ENCODE measurements at places on chromosomes 3 and 15.

DNA sequence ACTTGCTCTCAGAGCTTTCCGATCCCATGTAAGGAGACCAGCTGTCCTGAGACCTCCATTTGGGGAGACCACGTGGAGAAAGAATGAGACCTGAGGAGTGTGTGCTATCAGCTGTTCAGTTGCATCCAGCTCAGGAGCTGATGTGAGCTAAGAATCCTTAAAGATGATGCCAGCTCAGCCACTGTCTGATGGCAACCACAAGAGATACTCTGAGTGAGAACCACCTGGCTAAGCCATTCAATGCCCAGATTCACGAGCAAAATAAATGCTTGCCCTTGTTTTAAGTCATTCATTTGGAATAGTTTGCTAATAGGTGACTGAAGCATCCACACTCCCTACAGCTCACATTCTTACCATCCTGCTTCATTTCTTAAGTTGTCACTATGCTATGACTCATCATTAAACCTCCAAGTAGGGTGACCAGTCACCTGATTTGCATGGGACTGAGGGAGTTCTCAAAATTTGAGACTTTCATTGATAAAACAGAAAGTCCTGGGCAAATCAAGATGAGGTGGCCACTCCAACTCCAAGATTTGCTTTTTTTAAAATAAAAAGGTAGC lies 56.4 kb downstream of the SPTSSB start:
- DNase-seq = no peak

- DNase-seq = no peak
Observed at GRCh38 chr3:30702828-30703397, 96.5 kb downstream of the TGFBR2 start.

DNA sequence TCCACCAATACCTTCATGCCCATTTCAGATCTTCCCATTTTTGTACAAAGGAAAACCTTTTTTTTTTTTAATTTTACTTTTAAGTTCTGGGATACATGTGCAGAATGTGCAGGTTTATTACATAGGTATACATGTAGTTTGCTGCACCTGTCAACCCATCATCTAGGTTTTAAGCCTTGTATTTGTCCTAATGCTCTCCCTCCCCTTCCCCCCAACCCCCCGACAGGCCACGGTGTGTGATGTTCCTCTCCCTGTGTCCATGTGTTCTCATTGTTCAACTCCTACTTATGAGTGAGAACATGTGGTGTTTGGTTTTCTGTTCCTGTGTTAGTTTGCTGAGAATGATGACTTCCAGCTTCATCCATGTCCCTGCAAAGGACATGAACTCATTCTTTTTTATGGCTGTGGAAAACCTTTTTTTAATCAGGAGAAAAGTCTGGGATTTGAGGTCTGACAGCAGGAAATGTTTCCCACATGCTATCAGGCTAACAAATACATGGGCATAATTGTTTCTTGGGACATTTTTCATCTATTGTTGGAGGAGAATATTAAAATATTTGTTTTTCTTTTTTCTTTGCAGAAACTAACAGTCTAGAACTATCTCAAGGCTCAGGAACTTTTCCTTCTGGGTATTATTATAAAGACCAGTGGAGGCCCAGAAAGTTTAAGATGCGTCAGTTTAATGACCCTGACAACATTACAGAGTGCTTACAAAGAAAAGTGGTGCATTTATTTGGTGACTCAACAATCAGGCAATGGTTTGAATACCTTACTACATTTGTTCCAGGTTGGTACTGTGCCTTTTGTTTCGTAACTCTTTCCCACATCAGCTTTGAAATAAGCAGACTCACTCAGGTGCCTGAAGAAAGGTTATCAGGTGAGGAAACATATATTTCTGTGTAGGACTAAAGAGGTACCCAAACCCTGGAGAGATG lies 32.8 kb upstream of the NFKBIZ start:
- no peak for DNase-seq

DNA sequence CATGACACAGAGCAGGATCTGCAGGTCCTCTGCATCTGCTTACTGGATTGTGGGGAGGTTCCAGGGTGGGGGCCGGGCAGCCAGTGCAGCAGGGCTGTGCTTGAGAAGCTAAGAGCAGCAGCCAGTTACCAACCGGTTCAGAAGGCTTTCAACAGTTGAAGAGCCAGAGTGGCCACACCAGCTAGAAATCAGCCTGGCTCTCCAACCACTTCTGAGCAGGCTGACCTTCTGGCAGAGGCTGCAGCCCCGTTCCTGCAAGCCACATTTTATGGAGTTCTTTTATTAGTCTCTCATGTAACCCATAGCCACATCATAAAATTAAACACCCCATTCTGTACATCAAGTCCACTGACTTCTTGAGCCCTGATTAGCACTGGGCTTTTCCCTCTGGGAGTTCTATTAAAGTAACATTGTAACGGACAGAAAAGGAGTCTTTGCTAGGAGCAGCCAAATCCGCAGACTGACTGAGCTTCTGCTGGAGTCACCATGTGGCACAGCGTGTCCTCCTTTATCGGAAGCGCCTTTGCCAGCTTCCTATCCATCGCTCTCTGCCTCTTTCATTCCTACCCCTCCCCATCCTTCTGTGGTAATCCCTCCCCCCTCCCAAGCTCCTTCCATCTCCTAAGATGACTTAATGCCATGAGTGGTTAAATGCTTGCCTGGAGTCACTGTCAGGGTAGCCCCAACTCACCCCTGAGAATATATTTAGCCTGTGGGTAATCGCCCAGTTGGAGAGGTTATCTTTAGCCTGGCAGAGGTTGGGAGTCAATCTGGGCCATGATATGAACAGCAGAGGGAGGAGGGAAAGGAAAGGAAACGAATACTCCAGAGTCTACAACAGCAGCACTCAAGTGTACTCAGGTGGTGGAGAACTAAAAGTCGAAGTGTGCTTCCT lies 138.5 kb upstream of the HES1 start:
- no peak for DNase-seq

DNA sequence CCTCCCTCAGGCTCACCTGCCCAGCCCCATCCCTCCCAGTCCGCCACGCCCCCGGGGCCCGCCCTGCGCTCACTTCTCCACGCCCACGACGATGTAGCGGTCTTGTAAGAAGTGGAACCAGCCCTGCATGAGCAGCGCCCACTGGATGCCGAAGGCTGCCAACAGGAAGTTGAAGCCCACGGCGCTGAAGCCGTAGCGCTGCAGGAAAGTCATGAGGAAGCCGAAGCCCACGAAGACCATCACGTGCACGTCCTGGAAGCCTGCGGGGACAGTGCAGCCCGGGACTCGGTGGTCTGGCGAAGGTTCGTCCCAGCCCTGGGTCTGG lies 9.7 kb downstream of the RHCG start:
- DNase-seq = no peak

DNA sequence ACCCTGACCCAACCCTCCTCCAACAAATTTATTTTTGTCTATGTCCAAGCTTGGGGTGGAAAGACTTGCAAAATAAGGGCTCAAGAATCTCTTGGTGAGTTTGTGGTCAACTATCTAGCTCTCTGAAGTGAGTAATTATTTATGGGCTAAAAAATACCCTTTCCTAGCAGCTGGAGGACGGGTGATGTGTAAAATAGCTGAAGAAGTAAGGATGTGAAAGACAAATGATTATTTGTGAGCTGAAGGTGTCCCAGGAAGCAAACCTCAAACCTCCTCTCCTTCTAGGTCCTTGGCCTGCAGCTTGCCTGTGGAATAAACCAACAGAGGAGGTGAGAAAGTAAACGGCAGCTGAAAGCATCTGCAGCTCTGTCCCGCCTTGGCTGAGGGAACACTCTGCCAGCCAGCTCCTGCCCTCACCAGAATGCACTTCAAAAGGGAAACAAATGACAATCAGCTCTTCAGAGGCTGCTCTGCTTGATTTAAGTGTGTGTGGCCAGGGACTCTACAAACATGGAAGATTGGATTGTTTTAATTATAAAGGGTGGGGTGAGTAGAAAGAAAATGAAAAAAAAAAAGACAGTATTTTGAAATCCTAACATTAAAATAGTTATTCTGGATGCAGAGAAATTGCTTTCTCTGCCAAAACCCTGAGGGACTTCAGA lies 60.3 kb downstream of the TM4SF4 start:
- DNase-seq = no peak

- no peak for DNase-seq
Observed at GRCh38 chr15:92709110-92709790, 53.7 kb upstream of the FAM174B start.

GRCh38 chr15:58616171-58616570 lies 133.3 kb downstream of the ADAM10 start:
- no peak for DNase-seq

GRCh38 chr15:31338879-31339557 lies 12.4 kb downstream of the KLF13 start:
- no peak for DNase-seq

DNA sequence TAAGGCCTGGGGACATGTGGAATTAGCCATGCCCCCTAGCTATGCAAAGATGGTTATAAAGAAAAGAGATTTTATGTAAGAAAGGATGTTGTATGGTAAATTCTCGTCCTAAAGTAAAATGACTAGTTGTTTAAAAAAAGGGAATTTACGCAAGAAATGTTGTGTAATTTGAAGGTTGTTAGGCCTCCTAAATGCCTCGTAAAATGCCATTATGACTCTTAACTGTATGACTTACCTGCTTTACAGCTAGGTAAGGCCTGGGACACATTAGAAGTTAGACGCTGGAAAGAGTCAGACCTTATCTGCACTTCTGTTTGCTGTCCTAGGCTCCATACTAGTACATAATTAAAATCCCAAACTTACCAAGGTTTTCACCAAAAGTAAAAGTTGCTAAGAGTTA lies 17.5 kb upstream of the HHATL start:
- DNase-seq = no peak

DNA sequence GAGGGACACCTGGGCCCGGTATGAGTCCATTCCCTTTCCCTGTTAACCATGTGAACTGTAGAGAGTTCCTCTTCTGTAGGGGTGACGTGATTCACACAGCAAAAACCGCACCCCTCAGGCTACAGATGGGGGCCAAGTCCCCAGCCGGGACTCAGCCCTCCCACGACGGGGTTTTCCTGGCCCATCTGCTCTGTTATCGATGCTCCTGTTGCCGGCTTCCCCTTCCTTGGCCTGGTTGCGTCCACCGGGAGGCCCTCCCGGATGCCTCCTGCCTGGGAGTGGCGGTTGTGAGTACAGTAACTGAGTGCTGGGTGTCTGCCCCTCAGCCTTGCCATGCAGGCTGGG lies 817 bp upstream of the PLXNA1 start:
- peak; percentile 26 for DNase-seq

DNA sequence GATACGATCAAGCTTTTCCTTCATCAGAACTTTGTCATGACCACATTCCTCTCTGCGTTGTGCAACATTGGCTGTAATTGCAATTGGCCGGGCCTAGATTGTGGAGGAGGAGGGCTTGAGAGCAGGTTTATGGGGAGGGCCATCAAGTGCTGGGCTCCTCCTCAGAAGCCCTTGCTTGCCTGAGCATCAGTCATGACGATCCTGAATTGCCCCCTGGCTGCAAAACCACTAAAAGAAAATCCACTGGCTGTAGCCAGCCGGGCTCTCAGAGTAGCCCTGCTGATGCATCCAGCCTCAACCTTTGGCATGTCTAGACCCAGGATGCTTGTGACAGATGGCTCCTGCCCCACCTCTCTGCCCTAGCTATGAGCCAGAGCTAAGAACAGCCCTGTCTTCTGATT lies 13.4 kb upstream of the TRH start:
- DNase-seq = no peak

DNA sequence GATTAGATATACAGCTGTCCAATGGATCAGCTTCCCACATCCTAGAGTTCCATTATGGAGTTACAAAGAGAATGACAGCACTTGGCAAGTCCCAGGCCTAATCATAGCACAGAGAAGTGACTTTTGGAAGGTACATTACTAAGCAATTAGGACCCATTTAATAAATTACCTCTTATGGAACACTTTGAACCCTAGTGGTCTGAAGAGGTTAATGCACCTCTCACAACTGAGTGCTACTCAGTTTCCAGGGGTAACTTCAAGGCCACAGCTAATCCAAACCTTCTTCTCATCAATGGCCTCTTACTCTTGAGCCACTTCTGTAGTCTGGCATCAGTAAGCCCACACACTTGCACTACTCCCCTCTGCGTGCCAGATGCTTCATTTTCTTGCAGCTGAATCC lies 34.9 kb upstream of the MEIS2 start:
- DNase-seq = no peak

- no peak for DNase-seq
Observed at GRCh38 chr15:66997212-66997611, 68.2 kb upstream of the SMAD3 start.

- DNase-seq = no peak
Observed at GRCh38 chr3:72606005-72606800, 242.0 kb downstream of the SHQ1 start.

DNA sequence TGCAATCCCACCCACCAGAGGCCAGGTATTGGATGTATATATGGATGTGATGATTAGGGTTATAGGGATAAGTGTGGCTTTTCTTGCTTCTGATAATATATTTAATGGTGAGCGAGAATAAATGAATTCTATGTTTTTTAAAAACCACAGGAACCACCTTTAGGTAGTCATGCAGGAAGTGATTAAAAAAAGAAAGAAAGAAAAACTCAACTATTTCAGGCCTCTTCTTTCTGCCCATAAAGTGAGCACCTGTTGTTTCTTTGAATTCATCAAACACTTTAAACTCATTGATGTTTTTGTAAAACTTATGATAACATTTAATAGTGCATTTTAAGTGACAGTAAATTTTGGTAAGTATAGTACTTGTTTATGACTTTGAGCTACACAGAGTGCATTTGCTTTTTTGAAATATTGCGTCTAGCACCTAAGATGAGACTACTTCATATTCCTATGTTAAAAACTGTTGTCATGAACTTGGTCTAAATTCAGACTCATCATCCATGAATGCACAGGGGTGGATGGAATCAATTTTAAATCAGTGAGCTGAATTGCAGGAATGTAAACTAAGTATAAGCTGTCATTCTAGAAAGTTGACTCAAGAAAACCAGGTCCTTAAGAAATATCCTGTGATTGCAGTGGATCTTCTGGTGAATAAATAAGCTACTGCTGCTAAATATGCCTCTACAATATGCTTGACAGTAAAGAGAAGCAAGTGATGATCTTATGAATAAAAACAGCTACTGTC lies 764.4 kb upstream of the NECTIN3 start:
- DNase-seq = no peak

DNA sequence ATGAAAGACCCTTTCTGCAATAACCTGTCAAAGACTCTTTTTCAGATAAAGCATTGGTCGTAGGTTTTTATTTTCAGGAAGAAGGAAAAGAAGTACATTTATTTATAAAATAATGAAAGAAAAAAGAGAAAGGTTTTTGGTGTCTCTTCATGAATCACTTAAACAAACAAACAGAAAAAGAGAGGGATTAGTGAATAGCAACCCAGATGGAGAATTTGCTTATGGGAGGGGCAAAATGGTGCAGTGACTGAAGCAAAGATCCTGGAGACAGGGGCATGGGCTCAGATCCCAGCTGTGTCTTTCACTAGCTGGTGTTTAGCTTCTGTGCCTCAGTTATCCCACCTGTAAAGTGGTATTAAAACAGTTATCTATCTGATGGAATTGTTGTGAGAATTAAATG lies 78.6 kb upstream of the PFN2 start:
- DNase-seq = no peak

DNA sequence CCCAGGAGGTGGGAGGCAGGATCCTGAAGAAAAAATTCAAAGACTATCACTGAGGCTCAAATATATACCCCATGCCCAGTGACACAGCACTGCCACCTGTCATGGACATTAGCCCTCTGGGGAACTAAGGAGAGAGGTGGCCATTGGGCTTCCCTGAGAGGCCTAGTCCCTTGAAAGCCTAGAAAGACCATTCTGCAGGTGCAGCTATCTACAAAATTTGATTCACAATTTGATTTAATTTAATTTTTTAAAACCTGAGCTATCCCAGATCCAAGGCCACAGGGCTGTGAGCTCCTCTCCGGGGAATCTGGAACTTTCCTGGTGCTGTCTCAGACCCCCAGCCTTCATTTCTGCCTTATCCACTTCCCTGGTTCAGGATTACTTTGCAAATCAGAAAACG lies 16.9 kb upstream of the KLHL24 start:
- DNase-seq = no peak

GRCh38 chr3:195172039-195172684 lies 98.8 kb downstream of the XXYLT1 start:
- no peak for DNase-seq
